Karpas-422 (cell line): ENCODE measurements at places on chromosomes 1 and 21.
A peak's percentile ranks its signal among the peaks of the same experiment; 100 is the strongest.

GRCh38 chr1:205572421-205572820, 59.4 kb downstream of the ELK4 start:
- no peak overlapping the region for H3K27ac ChIP-seq
- H3K4me1 ChIP-seq = no peaks in the 10 kb centered on the region
- H3K27me3 ChIP-seq = no peaks in the 10 kb centered on the region
- no peaks in the 10 kb centered on the region for H3K36me3 ChIP-seq

GRCh38 chr1:223772771-223773160, 60.4 kb downstream of the CAPN2 start:
- no peaks in the 10 kb centered on the region for H3K36me3 ChIP-seq
- no peak overlapping the region for H3K27ac ChIP-seq
- H3K4me3 ChIP-seq = no peak overlapping the region

DNA sequence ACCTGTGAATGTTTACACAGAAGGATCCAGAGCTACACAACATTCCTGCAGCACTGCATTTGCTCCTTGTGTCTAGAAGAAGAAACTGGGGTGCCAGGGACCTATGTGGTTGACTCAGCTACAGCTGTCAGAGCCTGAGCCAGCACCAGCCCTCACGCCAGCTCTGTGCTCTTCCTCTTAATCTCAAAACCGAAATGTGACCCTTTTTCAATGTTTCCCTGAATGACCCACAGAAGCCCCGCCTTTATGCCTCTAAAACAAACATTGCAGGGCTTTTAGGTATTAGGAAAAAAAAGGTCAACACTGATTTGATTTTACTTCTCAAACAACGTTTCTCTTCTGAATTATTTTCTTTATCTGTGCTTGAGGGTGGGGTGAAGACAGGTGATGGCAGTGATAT, 260.5 kb downstream of the DYRK1A start:
- no peak overlapping the region for H3K27ac ChIP-seq
- no peak overlapping the region for H3K4me3 ChIP-seq
- no peaks in the 10 kb centered on the region for H3K4me1 ChIP-seq
- no peak for DNase-seq

DNA sequence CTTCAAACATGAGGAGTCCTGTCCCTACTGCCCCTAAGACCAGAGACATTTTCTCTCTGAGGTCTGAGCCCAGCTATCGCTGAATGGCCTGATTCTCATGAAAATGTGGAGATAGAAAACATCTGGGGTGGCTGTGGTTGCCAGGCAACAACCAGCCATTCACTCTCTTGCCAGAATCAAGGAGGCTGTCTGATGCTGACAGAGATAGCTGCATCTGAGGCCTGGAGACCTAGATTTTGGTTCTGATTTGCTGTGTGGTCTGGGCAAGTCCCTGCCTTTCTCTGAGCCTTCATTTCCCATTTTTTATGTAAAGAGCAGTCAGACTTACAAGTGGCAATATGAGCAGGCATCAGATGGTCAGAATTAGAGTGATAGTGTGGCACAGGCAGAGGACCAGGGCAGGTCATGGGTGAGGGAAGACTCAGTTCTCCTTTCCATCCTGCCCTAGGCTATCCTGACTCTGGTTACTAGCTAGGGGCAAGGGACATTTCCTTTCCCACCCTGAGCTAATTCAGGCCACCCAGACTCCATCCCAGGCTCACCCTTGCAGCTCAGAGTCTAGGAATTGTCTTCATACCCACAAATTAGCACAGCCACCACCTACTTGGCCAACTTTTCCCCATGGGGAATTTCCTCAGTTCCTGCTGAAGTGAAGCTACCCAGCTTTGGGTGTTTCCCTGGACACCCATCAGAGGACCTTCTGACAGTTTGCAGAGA, 20.0 kb upstream of the RNF19B start:
- DNase-seq = no peak
- H3K4me3 ChIP-seq = no peak overlapping the region
- H3K27ac ChIP-seq = peak overlapping the region; percentile 48
- peaks cover 39% of the 10 kb centered on the region for H3K4me1 ChIP-seq

GRCh38 chr1:201370500-201370899, 7.0 kb downstream of the TNNT2 start:
- H3K27ac ChIP-seq = no peak overlapping the region
- no peak overlapping the region for H3K4me3 ChIP-seq
- H3K36me3 ChIP-seq = no peaks in the 10 kb centered on the region
- no peaks in the 10 kb centered on the region for H3K27me3 ChIP-seq
